Thymus (tissue), 14 donors: ENCODE measurements at places on chromosomes 13 and 19.

DNA sequence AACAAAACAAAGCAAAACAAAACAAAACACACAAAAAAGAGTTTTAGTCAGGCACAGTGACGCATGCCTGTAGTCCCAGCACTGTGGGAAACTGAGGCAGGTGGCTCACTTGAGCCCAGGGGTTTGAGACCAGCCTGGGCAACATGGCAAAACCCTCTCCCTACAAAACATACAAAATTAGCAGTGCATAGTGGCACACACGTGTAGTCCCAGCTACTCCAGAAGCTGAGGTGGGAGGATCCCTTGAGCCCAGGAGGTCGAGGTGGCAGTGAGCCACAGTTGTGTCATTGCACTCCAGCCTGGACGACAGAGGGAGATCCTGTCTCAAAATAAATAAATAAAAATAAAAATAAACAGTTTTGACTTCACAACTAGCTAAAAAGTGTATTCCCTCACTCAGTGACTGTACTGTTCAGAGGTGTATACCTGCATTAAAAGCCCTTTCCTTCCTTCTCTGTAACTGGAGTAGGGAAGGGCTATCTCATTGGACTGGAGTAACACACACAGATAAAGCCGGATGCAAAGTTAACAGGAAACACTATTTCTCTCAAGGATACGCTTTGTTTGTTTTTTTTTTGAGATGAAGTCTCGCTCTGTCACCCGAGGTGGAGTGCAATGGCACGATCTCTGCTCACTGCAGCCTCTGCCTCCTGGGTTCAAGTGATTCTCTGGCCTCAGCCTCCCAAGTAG is 3.7 kb upstream of the BAX start:
- no peak for DNase-seq

GRCh38 chr19:45515081-45515624 is 7.9 kb downstream of the VASP start:
- no peak for DNase-seq

DNA sequence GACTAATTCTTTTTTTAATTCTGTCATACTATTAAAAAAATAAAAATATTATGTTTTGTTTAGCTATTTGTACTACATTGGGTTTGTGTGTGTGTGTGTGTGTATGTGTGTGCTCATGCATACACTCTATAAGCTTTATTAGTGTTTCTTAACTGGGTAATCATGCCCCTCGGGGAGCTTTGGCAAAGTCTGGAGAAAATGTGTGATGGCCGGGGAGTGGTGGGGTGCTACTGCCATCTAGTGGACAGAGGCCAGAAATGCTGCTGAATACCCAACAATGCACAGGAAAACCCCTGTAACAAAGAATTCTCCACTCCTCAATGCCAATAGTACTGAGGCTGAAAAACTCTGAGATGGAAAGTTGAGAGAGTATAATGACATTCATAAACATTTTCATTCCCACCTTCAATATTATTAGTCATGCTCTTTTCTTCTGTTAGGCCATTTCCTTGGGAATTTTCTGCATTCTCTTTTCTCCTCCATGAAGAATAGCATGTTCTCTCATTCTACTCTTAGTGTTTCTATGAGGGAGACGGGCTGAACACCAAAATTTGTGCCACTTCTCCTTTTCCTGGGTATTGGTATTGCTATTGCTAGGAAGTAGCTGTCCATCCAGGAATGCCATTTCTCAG is 157.3 kb downstream of the DNAJC3 start:
- DNase-seq: peak; percentile 60

DNA sequence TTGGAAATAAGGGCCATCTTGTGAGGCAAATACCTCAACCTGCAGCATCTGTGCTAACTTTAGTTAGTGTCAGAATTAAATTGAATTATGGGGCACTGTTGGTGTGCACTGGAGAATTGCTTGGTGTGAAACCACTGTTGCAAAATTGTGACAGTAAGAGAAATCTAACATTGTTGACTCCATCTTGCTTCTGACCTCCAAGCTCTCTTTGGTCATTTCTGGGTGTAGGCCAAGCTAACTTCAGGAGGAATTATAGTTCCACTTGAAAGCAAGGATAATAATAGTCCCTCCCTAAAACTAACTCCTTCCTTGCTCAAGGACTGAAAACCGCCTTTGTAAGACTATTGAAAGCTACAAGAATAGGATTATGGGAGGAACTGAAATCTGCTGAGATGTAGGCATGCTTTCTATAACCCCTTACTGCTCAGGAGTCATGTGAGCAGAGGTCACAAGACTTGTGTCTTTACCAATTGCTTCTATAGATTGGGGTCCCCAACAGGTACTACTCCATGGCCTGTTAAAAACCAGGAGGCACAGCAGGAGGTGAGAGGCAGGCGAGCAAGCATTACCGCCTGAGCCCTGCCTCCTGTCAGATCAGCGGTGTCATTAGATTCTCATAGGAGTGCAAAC is 24.9 kb upstream of the GAS6 start:
- no peak for DNase-seq

DNA sequence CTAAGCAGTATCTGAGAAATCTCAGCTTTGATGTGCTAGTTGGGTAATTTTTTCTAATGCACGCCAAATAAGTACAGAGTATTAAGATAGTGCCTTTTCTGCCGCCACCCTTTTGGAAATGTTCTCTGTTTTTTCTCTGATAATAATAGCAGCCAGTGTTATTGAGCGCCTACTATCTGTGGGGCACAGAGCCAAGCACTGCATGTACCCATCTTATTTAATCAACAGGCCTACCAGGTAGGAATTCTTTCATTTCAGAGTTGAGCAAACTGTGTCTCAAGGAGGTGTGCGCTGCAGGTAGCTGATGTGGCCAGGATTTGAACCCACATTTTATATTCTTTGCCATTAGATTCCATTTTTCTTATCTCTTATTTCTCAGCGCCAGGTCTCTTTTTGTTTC is 1.4 kb downstream of the EPN1 start:
- DNase-seq: no peak

DNA sequence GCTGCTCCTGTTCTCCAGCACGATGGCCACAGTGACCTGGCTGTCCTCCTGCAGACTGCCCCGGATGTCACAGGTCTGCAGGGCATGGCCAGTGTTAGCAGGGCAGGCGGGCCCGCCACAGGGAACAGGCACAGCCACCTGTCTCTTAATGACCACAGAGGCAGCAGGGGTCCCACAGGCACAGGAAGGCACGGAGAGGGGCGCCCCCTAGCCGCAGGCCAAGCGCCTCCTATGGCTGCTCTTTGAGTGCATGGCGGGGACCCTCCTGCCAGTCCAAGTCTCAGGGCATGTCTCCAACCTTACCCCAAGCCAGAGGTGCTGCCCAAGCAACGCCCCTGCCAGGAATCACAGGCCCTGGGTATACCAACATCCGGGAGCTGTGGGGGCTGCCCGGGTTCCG is 14.1 kb downstream of the IZUMO4 start:
- no peak for DNase-seq
